ENCODE measurements at places on chromosomes 3 and 15. TPM values are rescaled to one million over a fixed set of nuclear protein-coding genes. Genes with fewer than 3 reads are reported as not detected.

DNAJA4 gene
- 48.5 TPM for total RNA-seq

MYRIP gene
- not detected for total RNA-seq

IL17RE gene
- 1.4 TPM for total RNA-seq

ADGRG7 gene
- total RNA-seq = not detected

DNA sequence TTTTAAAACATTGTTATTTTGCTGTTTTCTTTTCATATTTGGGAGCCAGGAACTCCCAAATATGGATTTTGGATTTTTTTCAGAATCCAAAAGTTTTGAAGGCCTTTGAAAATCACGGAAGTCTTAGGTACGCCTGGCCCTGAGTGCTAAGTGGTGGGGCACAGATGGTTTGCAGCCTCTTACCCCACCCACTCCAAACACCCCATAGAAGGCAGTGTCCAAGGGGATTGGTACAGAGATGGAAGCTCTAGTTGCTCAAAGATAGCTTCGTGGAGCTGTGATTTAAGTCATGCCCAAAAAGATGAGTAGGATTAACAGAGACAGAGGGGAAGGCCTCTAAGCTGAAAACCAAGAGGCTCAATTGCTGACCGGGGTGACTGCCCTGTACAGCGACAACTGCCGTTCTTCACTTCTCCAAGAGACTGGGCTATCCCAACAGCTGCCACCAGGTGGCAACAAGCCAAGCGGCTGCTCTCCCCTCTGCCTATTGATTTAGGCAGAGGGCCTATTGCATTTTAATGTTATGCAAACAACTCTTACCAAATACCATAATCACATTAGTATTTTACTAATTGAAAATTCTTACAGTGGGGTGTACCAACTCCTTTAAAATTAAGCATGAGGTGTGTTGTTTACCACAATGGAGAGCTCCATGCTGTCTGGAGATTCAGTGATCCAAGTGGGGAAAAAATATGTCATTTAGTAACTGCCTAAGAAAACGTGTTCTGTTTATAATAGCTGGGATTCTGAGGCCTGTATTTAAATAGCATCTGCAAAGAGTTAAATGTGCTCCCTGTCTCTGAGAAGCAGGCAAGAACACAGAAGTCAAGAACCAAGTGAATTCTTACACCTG, 64.0 kb upstream of the C15orf61 start:
- DNase-seq = peak; percentile 77

DNA sequence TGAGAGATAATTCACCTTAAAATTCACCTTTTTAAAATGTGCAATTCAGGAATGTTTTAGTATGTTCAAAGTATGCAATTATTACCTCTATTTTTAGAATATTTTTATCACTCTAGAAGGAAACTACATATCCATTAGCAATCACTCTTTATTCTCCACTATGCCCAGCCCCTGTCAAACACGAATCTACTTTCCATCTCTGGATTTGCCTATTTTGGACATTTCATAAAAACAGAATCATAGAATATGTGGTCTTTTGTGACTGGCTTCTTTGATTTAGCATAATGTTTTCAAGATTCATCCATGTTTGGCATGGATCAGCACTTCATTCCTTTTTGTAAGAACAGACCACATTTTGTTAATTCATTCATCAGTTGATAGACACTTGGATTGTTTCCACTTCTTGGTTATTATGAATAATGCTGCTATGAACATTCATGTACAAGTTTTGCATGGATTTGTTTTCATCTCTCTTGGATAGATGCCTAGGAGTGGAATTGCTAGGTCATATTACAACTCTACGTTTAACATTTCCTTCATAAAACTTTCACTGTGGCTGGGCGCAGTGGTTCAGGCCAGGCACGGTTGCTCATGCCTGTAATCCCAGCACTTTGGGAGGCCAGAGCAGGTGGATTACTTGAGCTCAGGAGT, 12.7 kb downstream of the HMCES start:
- DNase-seq = no peak

GRCh38 chr15:100570735-100571313, 31.2 kb downstream of the LINS1 start:
- DNase-seq = no peak

GRCh38 chr15:26357653-26358052, 415.2 kb downstream of the GABRB3 start:
- no peak for DNase-seq

DNA sequence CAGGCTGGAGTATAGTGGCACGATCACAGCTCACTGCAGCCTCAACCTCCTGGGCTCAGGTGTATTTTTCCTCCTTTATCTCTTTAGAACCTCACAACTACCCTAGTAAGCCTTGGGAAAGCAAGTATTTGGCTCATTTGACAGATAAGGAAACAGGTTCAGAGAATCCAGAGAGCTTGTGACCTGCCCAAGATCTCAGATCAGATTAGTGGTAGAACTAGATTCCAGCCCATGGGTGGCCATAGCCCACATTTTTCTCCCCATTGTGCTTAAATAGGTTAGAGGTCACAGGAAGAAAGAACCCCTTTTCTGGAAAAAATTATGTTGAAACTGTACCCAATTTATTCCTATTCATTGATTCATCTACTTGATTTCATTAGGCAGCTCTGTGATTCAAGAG, 64.3 kb downstream of the TSC22D2 start:
- no peak for DNase-seq

DNA sequence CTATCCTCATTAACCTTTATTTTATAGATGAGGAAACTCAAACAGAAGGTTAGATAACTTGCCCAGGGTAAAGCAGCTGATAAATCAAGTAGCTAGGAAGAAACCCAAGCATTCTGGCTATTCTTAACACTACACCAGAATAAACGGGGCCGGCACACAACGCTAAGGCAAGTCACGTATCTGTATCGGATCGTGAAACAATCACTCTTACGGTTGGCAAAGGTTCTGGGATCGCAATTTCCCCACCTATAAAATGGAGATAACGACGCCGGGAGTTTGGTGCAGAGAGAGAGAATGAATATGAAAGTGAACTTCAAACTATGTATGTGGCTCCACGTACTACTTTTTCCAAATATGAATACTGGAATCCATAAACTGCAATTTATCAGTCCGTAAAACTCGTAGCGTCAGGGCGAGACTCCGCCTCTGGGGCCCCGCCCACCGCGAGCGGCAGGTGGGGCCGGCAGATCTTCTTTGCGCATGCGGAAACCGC, 252 bp upstream of the ARMC8 start:
- DNase-seq = peak; percentile 85

DNA sequence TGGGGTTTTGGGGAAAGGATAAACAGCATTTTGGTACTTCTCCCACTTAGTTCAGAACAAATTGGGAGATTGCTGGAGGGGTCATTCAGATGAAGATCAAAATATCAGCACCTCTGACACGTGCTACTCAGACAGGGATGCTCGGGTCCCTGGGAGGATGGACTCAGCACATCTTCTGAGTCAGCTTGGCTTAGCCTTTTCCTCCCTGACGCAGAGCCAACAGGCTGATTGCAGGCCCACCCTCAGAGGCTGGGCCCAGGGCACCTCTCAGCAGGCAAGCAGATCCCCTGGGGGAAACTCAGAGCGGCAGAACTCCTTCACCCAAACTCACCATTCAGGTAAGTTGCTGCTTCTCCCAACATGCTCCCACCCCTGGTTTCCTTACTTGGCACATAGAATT, 304.9 kb downstream of the TLE3 start:
- DNase-seq = no peak

GRCh38 chr3:112629425-112629824, 11.5 kb downstream of the CCDC80 start:
- DNase-seq = peak; percentile 20

GRCh38 chr3:133835961-133836360, 30.3 kb downstream of the SRPRB start:
- DNase-seq = no peak

GRCh38 chr3:113719294-113719693, 22.9 kb upstream of the USF3 start:
- DNase-seq = no peak

- no peak for DNase-seq
Measured at GRCh38 chr3:39135170-39135805, 18.1 kb downstream of the CSRNP1 start.

- DNase-seq = no peak
Measured at GRCh38 chr3:80097674-80098073, 329.9 kb upstream of the ROBO1 start.

GRCh38 chr3:197010556-197011351, 18.9 kb downstream of the MELTF start:
- DNase-seq = no peak

- DNase-seq = no peak
Measured at GRCh38 chr3:29144361-29144760, 136.5 kb upstream of the RBMS3 start.

Data from CD4-positive, alpha-beta T cell (primary cell).